ENCODE measurements at places on chromosomes 4 and X.
A peak's percentile ranks its signal among the peaks of the same experiment; 100 is the strongest.

GRCh38 chrX:43333543-43333942, 322.6 kb upstream of the MAOA start:
- DNase-seq = no peak

- no peak for DNase-seq
Measured at GRCh38 chr4:22323691-22324090, 192.2 kb downstream of the ADGRA3 start.

DNA sequence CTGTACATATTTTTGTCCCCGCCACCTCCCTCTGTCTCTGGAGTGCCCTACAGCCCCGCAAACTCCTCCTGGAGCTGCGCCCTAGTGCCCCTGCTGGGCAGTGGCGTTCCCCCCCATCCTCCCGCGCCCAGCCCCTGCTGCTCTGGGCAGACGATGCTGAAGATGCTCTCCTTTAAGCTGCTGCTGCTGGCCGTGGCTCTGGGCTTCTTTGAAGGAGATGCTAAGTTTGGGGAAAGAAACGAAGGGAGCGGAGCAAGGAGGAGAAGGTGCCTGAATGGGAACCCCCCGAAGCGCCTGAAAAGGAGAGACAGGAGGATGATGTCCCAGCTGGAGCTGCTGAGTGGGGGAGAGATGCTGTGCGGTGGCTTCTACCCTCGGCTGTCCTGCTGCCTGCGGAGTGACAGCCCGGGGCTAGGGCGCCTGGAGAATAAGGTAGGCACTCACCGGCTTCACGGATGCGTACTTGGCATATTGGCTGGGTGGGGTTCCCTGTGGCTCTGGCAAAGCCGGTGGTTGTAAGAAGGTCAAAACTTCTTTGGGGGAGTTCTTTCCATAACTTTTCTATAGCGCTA, 653 bp downstream of the HHIP start:
- DNase-seq = peak; percentile 29

- DNase-seq = no peak
Measured at GRCh38 chr4:125131891-125132680, 182.7 kb upstream of the FAT4 start.

DNA sequence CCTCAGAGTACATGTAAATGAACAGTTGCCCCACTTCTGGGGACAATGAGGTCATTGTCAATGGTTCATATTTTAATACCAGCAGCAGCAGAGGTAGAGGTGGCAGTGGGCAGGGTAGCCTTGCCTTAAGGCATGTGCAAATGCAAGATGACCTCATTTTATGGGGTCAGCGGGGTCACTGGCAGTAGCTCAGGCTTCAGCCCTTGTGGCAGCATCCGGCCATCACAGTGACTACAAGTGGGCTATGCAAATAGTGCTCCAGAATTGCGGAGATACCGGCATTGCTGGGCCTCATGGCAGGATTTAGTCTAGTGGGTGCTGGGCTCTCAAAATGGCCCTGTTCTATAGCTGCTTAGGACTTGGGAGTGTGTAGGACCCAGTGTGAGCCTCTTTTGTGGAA, 144.7 kb downstream of the FAM47A start:
- DNase-seq = no peak

- DNase-seq = no peak
Measured at GRCh38 chr4:41199788-41200187, 14.6 kb downstream of the APBB2 start.

DNA sequence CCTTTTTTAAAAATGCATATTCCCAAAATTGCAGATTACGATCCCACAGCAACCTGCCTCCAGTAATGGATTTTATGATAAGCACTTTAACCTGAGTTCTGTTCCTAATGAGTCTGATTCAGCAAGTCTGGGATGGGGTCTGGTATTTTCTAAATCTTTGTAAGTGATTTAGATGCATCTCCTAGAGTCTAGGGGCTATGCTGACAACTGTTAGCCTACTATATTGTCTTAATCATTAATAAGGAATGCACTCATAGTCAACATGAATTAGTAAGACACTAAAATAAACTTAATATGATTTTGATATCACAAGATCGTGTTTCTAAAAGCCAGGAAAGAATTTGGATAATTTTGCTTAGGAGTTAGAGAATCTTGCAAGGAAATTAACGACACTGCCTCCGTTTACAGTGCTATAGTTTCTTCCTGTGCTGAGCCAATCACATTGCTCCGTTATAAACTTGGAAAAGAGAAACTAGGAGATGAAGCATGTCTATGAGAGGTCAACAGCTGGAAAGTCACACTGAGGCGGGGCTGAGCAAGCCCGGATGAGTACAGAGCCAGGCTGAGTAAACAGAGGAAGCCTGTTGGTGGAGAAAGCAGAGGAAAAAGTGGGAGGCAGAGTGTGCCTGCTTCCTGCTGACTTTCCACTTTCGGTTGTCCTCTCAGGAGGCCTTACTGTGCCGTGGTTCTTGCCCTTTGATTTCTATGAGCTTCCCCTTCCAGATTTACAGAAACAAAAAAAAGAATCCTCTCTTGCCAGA, 5.4 kb downstream of the SCARB2 start:
- no peak for DNase-seq

DNA sequence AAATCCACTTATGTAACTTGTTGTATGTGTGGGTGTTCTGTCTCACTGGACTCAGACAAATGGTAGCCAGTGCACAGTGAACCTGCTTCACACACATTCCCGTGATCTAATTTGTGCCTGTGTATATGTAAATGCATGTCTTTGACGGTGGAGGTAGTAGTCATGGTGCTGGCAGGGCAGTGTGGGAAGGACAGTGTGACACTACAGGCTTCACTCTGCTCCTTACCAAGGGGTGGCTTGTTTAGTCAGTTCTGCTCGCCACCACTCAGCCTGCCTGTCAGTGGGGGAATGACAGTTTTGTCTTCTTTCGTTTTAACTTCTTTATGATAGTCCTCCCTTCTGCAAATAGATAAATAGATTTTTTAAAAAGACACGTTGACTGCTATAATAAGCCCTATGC, 17.7 kb upstream of the PAQR3 start:
- DNase-seq = no peak

- DNase-seq = no peak
Measured at GRCh38 chr4:34139346-34139745, 2105.0 kb downstream of the ARAP2 start.

DNA sequence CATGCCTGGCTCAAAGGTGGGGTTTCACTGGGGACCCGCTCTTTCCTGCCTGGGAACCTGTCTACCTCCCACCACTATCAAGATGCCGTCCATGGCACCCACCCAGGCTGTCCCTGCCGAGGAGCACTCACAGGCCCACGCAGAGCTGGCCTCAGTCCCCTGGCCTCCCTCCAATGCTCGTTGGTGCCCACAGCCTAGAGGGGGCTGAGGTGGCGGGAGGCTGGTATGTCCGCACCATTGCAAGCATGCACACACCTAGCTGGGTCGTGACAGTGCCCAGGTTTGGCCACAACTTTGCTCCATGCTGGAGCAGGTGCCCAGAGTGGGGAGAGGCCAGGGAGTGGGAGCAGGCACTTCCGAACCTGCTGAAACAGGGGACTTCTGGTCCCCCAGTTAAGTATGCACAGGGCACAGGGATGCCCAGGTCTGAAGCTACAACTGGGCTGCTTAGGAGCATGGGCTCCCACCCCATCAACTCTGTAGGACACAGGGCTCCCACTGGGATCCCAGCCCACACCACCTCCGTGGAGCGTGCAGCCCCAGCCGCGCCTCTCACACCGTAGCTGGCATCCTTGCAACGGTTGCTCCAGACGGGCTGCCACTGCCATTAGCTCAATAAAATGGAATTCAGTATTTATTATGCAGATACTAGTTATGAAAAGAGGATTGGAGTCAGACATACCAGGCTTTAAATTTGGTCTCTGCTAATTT, 1376.1 kb upstream of the TENM3 start:
- no peak for DNase-seq

GRCh38 chr4:93918856-93919255, 90.3 kb downstream of the ATOH1 start:
- no peak for DNase-seq

GRCh38 chr4:78684325-78685079, 91.6 kb upstream of the BMP2K start:
- no peak for DNase-seq

DNA sequence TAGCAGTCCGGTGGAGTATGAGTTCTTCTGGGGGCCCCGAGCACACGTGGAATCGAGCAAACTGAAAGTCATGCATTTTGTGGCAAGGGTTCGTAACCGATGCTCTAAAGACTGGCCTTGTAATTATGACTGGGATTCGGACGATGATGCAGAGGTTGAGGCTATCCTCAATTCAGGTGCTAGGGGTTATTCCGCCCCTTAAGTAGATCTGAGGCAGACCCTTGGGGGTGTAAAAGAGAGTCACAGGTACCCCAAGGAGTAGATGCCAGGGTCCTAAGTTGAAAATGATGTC, 852 bp downstream of the MAGEH1 start:
- no peak for DNase-seq

- no peak for DNase-seq
Measured at GRCh38 chr4:22477813-22478182, 38.1 kb downstream of the ADGRA3 start.

DNA sequence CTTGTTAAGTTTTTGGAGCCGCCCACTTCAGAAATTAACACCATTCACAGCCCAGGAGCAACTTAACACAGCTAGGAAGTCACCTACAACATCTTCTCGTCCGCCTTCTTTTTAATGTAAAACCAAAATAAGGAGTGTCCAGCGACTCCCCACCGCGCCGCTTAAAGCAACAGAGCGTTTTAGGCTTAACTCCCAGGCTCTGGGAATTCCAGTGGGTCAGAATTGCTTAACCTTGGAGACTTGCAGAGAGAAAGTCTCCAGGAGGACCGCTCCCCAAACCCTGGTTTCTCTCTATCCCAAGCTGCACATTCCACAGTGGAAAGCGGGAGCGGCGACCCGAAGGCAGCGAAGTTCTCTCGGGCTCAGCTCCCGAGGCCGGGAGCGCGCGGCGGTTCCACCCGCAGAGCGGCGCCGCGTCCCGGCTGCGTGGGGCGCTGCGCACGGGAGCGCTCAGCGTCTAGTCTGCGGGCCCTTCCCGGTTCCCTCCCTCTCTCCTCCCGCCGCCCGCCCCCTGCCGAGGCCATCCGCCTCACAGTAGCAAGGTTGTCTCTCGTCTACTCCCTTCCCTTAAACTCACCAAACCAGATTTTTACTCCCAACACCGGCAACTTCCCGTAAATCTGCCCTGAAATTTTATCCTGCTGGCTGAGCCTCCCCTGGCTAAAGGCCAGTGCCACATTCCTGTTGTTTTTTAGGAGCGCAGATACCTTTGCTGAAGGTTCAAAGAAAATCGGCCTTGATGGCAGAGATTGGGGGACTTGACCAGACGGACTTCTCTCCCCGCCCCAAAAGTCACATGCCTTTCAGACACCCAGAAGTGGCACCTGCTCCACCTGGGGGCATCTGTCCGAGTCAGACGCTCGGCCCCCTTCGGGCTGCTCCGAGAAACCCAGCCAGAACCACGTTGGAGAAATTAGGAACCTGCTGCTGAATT, at the start of gene RBM47:
TSS of gene RBM47 (minus strand) at position 464 of the 934 bp plus-strand sequence. CDS start 190,971 bp downstream, outside the sequence.
- peak; percentile 50 for DNase-seq

GRCh38 chr4:109931318-109931717, 18.6 kb downstream of the EGF start:
- DNase-seq = no peak

DNA sequence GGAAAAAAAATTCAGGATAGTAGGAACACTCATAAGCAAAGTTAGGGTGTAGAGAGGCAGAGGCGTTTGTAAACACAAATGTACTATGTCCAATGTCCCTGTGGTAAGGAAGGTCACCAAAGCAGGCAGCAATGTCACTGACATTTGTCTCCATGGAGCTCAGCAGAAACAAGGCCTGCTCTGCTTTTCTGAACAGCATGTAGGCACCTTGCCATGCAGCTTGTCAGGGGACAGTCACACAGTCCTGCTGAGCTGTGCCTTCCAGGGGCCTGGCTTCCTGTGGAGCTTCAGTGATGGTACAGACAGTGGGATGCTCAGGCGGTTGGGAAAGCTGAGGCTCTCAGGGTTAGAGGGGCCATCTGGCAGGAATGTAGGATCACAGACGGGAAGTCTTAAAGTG, 74.5 kb upstream of the HS3ST1 start:
- no peak for DNase-seq

DNA sequence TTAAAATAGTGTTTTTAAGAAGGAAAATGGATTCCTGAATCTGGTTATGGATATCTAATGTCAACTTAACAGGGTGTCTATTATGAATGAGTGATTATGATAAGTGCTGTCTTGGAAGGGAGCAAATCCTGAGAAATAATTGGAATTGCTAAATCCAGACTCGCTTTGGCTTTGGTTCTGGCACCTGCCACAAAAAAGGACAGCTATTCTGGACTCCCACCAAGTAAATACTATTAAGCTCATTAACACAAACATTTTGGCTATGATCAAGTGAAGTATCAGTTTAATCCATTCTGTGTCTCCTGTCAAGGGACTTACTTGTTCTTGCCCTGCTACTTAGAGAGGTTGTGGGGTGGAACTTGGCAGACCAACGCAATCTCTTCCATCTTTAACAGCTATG, 403.7 kb downstream of the CENPC start:
- DNase-seq = no peak

- peak; percentile 57 for DNase-seq
Measured at GRCh38 chr4:47837094-47837907, 566 bp downstream of the CORIN start.

DNA sequence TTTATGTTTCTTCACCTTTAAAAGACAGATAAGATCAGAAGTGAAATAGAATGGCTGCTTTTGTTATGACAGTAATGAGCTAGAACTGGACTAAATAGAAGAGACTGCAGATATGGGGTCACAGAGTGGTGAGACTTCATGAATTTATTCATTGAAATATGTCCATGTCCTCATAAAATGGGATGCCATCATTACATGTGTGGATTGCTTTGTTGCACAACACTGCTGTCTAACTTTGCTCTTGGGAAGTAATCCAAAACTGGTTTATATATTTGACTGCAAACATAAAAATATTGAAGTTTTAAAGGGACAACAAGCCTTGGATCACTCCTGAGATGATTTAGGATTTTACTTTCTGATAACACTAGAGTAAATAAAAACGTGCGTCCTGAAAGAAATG, 209.2 kb upstream of the FAT4 start:
- no peak for DNase-seq

GRCh38 chr4:2824329-2824835, 19.3 kb upstream of the ADD1 start:
- DNase-seq = no peak

DNA sequence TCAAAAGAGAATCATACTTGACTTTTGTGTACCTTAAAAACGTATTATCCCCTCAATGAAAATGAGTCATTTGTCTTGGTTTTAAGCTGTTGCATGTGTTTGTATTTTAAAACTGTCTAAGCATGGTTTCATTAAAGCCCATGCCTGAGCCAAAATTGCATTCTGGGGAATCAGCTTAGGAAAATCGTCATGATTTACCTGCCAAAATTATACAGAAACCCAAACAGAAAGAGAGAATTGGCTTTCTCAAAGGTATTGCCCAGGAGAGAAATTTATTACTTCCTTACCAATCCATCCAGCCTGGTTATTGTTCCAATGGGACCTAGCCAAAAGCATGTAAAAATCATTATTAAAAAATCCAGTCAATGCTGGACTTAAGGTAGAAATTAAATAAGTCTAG, 37.6 kb downstream of the GPR174 start:
- no peak for DNase-seq

- DNase-seq = no peak
Measured at GRCh38 chrX:130848763-130849162, 54.2 kb downstream of the ENOX2 start.

Data from stimulated activated CD8-positive, alpha-beta memory T cell treated with anti-CD3 and anti-CD28 coated beads, Interleukin-4, amount 100 ng/mL, for 48 hours (primary cell).